ENCODE measurements at places on chromosomes 13 and 19.

DNA sequence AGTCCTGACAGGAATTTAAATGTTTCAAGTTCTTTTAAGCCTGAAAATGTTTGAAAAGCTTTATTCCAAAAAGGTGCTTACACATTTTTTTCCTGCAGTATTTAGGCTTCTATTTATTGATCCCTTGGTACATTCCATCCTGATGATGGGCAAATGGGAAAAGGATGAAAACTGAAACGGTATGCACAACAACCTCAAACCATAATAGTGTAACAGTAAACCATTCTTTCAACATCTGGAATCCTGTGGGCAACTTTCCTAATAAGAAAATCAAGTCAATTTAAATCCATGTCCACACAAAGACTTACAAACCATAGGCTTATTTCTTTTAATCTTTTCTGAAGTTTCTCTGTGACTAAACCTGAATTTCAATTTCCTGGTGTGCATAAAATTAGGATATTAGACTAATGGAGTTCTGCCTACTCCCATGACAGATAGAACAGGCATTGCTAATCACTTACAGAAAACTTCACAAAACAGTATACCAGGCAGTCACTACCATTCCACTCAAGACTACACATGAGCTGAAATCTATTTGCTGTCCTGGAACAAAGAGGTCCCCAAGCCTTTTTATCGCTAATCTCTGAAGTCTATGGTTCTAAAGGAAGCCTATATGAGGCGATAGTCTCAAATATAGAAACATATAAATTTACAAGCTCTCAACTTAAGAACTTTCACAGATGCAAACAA is 103.3 kb downstream of the DLEU7 start:
- no peak for DNase-seq

- no peak for DNase-seq
These were observed 5.6 kb upstream of the CDC34 start for GRCh38 chr19:525857-526419.

DNA sequence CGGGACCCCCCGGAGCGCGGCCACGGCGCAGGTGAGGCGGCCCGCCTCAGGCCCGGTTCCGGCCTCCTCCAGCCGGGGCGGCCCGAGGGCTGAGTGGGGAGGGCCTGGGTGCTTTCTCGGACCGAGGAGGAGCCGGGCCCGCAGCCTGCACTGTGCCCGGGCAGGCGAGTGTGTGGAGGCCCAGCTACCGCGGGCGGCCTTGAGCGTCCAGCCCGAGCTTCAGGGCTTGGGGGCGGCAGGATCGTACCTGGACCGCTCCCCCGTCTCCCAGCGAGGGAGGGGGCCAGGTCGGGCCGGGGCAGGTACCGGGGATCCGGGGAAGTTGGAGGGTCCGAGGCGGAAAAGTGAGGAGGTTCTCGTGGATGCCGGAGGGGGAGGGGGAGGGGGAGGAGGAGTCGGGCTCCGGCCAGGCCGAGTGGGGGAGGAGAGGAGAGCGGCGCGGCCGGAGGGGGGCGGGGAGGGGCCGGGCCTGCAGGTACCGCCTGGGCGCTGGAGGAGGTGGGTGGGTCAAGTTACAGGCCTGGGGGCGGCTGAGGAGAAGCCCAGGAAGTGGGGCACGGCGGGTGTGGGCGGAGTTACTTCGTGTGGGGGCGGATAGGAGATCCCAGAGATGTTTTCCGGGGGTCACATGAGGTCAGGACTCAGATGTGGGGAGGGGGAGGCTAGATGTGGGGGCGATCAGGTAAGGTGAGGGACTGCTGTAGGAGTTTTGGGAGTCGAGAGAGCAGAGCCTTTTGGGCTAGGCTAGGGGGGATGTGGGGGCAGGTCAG is 545 bp downstream of the NACC1 start:
- DNase-seq: no peak

- DNase-seq: no peak
These were observed 903 bp downstream of the PIN1 start for GRCh38 chr19:9836021-9836420.

DNA sequence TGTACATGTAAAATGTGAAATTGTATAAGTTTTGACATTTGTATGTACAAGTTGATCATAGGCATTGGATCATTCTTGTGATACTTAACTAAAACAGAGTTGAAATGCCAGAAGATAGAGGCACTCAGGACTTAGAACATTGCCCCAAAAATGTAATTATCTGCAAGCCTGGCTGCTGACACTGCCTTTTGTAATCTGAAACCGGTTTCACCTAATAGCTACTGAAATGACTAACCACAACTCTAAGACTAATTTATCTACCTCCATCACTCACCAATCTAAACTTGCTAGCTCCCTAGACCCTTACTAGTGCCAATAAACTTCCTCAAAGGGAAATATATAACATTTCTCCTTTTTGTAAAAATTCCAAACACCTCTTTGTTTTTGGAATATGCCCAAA is 2596.2 kb downstream of the PCDH9 start:
- DNase-seq: no peak

GRCh38 chr19:4543842-4544647 is 4.2 kb upstream of the LRG1 start:
- no peak for DNase-seq

- DNase-seq: no peak
These were observed 5.1 kb downstream of the POU4F1 start for GRCh38 chr13:78598116-78598781.

GRCh38 chr19:35166100-35167063 is 11.8 kb downstream of the FXYD5 start:
- DNase-seq: no peak

DNA sequence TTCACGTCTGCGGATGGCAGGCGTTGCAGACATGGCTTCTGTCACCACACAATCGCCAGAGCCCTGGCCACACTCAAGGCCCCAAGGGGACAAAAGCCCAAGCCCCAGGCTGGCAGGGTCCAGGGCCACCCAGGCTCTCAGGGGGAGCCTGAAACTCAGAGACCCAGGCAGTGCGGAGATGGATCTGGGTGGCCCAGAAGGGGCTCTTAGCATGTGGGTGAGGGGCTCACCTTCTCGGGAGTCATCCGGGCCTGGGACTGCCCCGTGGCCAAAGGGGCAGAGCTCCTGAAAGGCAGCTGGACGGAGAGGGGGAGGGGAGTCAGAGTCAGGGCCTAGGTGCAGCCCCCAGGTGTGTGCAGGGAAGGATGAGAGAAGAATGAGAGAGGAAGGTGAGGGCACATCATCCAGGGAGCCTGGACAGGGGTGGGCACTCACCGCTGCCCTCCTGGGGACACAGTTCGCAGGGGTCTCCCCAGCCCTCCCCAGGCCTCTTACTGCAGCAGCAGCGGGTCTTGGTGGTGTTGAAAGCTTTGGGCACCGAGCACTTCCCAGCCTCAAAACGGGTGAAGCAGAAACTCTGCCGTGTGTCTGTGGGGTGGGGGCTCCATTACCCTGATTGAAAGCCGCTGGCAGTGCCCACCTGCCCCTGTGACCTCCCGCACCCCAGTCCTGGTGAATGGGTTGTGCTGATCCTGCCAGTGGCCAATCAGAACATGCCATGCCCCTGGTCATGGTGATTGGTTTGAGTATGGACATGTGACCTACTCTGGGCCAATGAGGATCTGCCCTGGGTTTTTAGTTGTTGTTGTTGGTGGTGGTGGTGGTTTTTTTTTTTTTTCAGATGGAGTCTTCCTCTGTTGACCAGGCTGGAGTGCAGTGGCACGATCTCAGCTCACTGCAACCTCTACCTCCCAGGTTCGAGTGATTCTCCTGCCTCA is 37.4 kb downstream of the CCL25 start:
- DNase-seq: no peak

GRCh38 chr13:66635526-66635925 is 594.6 kb downstream of the PCDH9 start:
- no peak for DNase-seq

DNA sequence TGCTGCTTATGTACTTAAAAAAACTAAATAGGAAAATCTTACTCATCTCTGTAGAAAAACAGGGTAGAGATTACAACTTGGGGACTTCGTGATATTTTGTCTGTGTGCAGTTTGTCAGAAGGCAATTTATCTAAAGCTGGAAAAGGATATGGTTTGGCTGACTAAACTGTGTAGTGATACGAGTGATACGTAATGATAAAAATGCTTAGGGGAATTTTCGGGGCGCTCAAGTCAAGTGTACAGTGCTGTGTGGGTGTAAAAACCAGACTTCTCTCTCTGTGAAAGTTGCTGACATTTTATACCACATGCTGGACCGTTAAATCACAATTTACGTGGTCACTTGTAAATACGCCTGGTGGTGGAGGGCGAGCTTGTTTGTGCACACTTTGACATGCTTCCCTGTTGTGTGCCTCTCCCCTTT is 221.7 kb downstream of the KCNRG start:
- peak; percentile 73 for DNase-seq

GRCh38 chr13:80562433-80563156 is 221.7 kb upstream of the SPRY2 start:
- DNase-seq: no peak

DNA sequence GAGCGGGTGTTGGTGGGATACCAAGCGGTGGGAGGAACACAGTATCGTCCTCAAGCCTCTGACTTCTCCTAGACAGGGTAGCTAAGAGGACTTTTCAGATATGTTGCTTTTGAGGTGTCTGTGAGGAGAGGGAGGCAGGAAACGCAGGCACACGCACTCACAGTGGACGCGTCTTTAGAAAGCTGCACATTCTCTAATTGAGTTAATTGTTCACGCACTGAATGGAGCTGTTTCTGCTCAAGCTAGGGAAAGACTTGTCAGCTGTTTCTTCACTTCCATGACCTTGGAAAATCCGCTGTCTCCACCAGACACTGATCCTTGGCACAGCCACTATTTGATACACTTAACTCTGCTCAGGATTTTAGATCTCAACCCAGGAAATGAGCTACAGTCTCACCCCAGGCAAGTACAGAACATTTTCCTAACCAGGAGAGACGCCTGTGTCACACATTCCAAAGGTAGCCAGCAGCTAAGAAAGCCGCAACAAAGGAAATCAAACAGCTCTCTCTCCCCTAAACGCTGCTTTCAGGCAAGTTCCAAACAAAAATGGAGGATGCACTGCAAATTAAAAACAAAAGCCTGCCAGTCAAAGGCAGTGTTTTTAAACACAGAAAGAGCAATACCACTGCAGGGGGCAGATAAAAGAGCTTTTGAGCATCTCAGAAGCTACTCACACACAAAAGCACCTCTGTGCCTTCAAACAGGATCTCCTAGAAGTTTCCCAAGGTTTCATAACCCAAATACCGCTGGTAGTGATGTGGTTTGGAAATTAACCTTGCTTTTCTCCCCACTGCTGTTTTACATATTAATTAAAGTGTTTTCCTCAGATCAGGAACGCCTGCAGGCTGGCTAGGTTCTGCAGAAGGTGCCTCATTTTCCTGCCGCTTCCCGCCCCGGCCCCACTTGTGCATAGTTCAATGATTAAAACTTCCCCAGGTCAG is 57.3 kb downstream of the IRS2 start:
- DNase-seq: no peak

- DNase-seq: no peak
These were observed 36.1 kb downstream of the CNMD start for GRCh38 chr13:52703482-52703881.

GRCh38 chr19:16087940-16088339 is 11.6 kb downstream of the TPM4 start:
- no peak for DNase-seq

- peak; percentile 58 for DNase-seq
These were observed 13.4 kb upstream of the SIGLEC12 start for GRCh38 chr19:51514866-51515481.

- DNase-seq: no peak
These were observed 6.6 kb upstream of the ESD start for GRCh38 chr13:46803586-46803985.

- no peak for DNase-seq
These were observed 11.3 kb downstream of the GTPBP3 start for GRCh38 chr19:17348700-17349099.

- no peak for DNase-seq
These were observed 2.2 kb downstream of the UPF3A start for GRCh38 chr13:114283576-114283975.

DNA sequence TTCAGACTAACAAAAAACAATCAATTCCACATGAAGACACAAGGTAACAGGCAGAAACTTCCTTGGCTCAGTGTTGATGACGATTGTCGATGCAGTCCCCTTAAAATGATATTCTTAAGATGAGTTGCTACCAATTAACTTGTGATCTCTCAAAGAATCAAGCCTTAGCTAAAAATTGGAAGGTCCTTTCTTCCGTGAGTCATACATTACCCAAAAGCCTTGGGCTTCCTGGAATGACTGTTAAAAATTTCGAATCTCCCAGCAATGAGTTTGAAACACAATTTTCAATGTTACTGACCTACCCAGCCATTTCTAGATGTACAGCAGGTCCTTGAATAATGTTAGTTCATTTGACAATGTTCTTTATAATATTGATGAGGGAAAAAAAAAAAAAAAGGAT is 28.0 kb upstream of the RB1 start:
- no peak for DNase-seq

- DNase-seq: no peak
These were observed 10.2 kb downstream of the PPP1R14A start for GRCh38 chr19:38245826-38246498.

DNA sequence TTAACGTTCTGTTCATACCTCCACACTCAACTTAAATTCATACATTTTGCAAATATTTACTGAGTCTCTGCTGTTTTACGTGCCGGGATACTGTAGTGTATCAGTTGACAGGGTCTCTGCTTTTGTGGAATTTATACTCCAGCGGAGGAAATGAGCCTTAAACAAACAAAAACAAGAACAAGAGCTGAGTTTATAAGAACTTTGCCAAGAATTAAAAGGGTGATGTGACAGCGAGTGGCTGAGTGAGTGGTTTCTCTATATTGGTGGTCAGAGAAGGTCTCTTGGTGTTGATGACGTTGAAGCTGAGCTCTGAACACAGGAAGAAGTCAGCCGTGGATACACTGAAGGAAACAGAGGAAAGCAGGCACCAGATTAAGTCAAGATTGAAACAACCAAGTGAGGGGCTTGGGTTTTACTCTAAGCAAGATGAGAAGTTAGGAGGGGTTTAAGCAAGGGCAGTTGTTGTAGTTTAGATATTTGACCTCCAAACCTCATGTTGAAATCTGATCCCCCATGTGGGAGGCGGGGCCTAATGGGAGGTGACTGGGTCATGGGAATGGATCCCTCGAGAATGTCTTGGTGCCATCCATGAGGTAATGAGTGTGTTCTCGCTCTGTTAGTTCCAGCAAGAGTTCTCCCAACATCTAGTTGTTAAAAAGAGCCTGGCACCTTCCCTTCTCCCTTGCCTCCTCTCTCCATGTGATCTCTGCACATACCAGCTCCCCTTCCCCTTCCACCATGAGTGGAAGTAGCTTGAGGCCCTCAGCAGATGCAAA is 248.3 kb downstream of the DCLK1 start:
- no peak for DNase-seq

- DNase-seq: no peak
These were observed 7.2 kb downstream of the ABCA7 start for GRCh38 chr19:1046836-1047695.

GRCh38 chr13:76851961-76852360 is 34.2 kb downstream of the KCTD12 start:
- DNase-seq: no peak
